ENCODE measurements at places on chromosomes 6 and 20. TPM values are rescaled to one million over a fixed set of nuclear protein-coding genes. Genes with fewer than 3 reads are reported as not detected.

OR2B6 gene
- not detected for total RNA-seq

MCUR1 gene
- total RNA-seq, result 25.9 TPM

HINT3 gene
- total RNA-seq, result 72.8 TPM

PRICKLE4 gene
- total RNA-seq, result 6.2 TPM

MKKS gene
- 8.1 TPM for total RNA-seq
